ENCODE measurements at places on chromosomes 11 and 22.
A peak's percentile ranks its signal among the peaks of the same experiment; 100 is the strongest.

GRCh38 chr22:48719978-48720661 is 1107.6 kb downstream of the BRD1 start:
- no peak for DNase-seq

- DNase-seq = no peak
Measured at GRCh38 chr11:7591107-7591894, 77.5 kb downstream of the PPFIBP2 start.

- DNase-seq = no peak
Measured at GRCh38 chr11:65869643-65870306, 2.8 kb downstream of the EFEMP2 start.

- DNase-seq = no peak
Measured at GRCh38 chr11:120139316-120140069, 1.6 kb upstream of the TRIM29 start.

DNA sequence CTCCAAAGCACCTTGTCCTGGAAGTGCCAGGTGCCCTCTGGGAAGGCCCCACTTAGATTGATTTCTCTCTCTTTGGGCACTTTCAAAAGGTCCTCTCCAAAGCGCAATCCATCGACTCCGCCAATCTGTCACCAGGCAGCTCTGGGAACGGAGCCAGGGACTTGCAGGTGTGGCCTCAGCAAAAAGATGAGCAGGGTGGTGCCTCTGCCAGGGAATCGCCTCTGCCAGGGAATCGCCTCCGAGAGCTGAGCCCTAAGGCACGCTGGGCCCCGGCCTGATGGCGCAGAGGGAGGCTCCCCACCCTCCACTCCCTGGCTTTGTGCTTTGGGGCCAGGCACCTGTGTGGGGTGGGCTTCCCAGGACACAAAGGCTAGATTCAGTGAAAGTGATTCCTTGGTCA is 1391.3 kb downstream of the TBC1D22A start:
- no peak for DNase-seq

- peak; percentile 75 for DNase-seq
Measured at GRCh38 chr11:61270354-61271076, 24.6 kb downstream of the VWCE start.

DNA sequence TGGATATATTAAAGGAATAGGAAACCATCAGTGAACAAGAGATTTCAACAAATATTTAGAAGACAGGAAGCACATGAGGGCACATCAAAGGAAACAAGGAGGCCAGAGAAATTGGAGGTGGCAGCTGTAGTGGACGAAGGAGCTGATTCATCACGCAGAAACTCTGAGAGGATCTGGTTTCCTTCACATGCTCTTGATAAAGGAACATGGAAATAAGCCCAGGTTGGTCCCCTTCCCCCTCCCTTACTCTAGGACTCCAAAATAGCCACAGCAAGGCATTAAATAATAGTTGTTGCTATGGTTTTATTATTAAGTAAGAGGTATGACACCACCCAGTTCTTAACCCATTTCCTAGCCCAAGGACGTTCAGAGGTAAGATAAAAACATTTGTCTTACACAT is 11.3 kb downstream of the IZUMO1R start:
- no peak for DNase-seq

DNA sequence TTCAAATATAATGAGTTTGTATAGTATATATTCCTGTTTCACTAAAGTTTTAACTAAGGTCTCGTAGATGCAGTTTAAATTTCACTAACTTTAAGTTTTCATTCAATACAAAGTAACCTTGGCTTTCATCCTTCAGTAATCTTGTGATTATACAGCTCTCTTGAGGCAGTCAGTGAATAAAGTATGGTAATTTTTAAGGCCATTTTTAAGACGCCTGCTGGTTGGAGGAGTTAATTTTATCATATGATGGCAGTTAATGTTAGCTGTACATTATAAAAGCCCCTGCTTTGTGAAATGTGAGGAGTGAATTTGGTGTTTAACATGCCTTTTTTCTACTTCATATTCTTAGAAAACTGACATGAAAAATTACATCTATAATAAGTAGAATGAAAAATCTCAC is 163.6 kb downstream of the TMEM135 start:
- DNase-seq = no peak

DNA sequence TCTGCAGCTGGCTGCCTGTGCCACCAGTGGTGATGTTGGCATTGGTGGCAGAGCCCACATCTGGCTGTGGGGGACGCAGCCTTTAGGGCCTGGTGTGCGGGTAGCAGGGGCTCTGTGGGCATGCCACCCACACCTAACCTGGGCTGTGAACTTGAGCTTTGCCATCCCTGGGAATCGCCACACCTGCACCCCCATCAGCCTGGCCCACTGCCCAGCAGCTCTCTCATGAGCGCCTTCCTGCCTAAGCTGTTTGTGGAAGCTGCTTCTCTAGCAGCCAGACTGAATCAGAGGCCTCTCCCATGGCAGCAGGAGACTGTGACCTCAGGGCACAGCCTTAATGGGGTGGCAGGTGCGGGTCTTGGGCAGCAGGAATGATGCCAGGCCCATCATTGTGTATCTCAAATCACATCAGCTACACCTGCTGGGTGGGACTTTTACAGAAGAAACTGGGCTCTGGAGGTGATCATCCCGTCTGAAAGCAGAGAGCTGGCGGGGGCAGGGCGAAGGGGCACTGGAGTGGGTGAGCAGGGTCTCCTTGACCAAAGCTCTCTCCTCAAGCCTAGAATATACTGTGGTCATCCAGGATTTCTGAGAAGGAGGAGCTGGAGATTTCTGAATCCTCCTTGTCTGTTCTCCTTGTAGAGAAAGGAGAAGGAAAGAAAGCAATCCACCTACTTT is 17.8 kb upstream of the CARS1 start:
- no peak for DNase-seq
